ENCODE measurements at places on chromosomes 12 and 14. TPM values are rescaled to one million over a fixed set of nuclear protein-coding genes. Genes with fewer than 3 reads are reported as not detected.

DNA sequence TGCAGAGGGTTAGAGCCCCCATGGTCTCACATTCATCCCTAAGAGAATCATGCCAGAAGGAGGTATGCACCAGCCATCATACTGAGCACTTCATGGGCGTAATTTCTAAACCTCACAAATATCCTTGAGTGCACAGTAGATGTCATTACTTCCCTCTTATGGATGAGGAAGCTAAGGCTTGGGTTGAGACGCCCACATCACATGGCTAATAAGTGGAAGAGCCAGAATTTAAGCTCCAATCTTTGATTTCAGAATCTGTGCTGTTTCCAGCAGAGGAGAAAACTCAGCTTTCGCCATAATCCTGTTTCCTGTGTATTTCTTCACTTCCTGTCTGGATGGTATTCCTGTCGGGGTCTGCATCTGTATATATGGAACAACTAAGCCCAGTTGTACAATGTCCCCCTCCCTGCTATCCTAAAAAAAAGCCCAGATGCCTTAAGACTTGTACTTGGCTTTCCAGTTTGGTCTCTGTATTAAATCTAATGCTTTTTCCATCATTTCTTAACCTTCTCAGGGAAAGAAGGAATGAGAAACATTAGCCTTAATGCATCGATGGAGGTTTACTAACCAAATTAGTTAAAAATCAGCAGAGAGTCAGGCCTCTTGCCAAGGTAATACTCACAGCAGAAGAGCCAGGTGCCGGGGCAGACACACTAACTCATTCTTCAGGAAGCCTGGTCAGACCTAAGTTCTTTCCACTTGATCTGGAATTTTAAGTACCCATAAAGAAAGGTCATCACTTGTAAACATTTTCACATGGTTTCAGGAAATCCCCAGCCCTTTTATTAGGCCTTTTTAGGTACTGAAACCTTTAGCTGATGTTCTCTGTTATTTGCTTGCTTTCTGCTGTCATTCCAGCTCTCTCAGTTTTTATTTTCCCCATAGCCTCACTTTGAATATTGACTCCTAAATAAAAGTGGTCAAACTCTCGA, 5.3 kb downstream of the ISCU start:
- no peak for DNase-seq

DNA sequence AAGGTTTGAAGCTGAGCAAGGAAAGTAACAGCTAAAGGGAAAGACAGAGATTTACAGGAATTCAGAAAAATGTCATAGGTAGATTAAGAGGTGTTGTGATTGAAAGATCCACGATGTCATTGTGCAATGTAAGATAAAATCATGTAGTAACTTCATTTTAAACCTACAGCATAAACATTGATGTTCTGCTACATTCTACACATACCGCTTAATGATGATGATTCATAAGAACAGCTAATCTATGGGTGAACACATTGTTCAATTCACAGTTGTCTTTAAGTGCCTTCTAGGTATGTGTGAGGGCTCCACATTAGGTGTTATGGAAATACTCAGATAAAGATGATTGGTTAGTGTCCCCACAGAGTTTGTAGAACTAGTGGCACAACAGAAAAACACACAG, 170.9 kb downstream of the GRIP1 start:
- DNase-seq: no peak

DNA sequence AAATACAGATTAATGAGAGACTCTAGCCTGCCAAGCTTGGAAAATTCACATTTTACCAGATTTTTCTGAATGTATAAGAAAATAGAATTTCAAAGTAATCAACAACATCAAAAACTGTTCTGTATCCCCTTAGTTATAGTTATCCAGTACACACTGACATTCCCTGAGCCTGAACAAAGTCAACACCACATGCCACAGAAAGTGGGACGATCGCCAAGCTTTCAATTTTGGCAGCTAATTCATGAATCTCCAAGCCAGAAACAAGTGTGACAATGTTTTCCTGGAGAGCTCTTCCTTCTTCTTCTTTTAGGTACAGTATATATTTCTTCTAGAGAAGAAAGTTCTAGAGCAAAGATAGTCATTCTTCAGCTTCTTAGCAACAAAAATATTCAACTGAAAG, 290.2 kb downstream of the PRKD1 start:
- DNase-seq: peak; percentile 22

The MANSC1 gene
- 56.6 TPM for total RNA-seq

GRCh38 chr12:70543444-70543843, 93.8 kb downstream of the PTPRB start:
- peak; percentile 92 for DNase-seq

DNA sequence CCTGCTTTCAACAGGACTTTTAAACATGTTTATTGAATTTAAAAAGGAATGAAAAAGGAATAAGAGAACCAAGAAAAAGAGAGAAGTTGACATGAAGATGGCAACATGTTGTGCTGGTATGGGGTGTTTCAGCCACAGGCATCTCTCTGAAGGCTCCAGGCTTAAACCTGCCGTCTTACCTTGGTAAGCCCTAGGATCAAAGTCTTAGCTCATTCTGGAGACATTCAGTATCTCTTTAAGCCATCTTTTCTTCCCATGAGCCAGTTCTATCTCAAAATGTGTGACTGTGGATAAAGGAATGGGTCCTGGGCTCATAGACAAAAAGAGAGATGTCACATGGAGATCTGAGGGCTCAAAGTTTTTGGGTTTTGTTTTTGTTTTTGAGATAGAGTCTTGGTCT, 1.6 kb upstream of the TFCP2 start:
- DNase-seq: no peak

The GPRC5D gene
- not detected for total RNA-seq

DNA sequence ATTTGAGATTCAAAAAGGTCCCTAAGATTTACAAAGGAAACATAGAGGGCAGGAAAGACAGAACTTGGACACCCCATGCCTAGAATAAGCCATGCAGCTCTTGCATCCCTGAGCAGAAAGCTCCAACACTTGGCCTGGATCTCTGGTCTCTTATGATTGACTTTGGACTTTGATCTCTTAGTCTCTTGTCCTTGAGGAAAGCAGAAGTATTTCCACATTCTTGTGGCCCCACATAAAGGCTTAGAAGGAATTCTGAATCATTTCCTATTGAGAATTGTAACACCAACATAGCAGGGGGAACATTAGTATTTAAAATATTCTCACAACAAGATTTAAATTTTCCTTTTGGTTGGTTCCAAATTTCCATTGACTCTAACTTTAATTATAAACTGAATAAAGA, 283.7 kb upstream of the PRKD1 start:
- DNase-seq: no peak

GRCh38 chr14:63928744-63929174, 76.0 kb downstream of the SYNE2 start:
- no peak for DNase-seq

GRCh38 chr14:55512421-55512820, 67.6 kb upstream of the KTN1 start:
- no peak for DNase-seq

GRCh38 chr12:108846290-108846701, 11.1 kb downstream of the SSH1 start:
- DNase-seq: no peak

DNA sequence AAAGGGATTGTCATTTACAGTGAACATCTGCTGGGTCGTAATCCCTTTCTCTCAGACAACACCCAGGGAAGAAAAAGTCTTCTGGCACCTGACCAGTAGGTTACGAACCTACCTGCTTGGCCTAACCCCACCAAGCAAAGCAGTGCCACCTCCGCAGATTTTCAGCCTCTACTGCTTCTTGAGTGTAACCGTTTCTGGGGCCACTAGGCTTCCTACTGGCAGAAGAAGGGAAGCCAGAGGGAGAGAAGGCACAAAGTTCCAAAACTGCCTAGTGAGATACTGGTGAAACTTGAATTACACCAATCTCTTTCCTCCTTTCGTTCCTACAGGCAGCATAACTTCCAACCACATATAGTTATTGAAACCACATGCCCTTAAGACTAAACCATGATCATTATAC, 383.6 kb downstream of the BCAT1 start:
- no peak for DNase-seq

The ITGA7 gene
- total RNA-seq: 0.18 TPM

The TAS2R19 gene
- 6.9 TPM for total RNA-seq

DNA sequence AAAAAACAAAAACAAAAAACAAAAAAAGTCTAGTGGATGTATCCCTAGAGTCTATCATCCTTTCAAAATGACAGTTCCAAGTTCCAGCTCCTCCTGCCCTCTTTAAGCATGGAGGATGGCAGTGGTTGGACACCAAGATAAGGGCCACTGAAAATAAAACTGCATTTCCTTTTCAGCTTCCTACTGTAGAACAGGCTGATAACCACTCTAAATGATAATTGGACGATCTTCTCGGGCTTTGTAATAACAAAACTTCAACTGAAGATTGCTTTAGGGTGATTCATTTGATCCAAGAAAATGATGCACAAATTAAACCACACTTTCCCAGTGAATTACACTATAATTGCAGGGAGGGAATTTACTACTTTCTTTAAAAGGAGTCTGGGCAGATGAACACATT, 42.2 kb upstream of the CRACR2A start:
- DNase-seq: no peak

- DNase-seq: no peak
Measured at GRCh38 chr12:58283553-58283952, 342.2 kb downstream of the ATP23 start.

The TMEM253 gene
- 0.19 TPM for total RNA-seq

- no peak for DNase-seq
Measured at GRCh38 chr14:99004112-99004511, 267.9 kb downstream of the BCL11B start.

- DNase-seq: no peak
Measured at GRCh38 chr12:2977776-2978175, 18.6 kb downstream of the TEAD4 start.

DNA sequence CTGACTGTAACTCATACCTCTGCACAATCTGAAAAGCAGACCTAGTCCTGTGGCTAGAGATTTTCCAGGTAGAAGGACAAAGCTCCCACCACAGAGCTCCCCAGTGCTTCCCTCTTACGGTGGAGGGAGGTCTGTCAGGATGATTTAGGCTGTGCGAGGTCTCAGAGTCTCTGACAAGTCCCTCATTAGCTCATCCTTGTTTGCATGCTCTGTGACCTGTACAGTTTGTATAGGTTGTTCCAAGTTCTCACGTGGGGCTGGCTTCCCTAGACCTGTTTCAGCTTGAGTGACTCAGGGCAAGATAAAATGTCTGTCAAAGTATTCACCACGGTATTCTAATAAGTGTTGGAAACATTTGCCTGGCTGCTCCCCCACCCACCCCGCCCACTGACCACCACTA, 34.8 kb downstream of the ASCL1 start:
- DNase-seq: no peak

The MYF6 gene
- not detected for total RNA-seq

GRCh38 chr12:30384976-30385375, 310.7 kb downstream of the IPO8 start:
- DNase-seq: no peak

DNA sequence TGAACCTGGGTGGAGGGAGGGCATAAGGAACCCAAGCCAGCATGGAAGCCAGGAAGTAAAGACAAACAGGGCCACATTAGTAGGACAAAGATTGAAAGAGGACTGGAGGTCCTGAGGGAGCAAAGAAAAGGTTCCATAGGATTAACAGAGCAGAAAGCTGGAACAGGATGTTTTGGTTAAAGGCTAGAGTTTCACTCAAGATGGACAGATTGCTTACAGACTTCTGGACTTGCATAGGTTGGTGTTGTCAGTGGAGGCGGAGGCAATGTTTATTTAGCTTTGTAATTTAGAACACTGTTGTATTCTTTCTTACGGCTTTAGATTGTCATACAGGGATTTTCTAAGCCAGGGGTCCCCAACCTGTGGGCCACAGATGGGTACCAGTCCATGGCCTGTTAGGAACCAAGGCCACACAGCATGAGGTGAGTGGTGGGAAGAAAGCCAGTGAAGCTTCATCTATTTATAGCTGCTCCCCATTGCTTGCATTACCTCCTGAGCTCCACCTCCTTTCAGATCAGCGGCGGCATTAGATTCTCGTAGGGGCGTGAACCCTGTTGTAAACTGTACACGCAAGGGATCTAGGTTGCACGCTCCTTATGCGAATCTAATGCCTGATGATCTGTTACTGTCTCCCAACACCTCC, 31.3 kb downstream of the ZNF664 start:
- no peak for DNase-seq

The SLC6A12 gene
- total RNA-seq: 0.70 TPM

The CATSPERB gene
- not detected for total RNA-seq

The C3AR1 gene
- total RNA-seq: 0.44 TPM

The GYS2 gene
- not detected for total RNA-seq

The TDRD9 gene
- 0.10 TPM for total RNA-seq

The BATF gene
- total RNA-seq: not detected

Data from glomerular endothelial cell (primary cell).